ENCODE measurements at places on chromosomes 2 and 18.

DNA sequence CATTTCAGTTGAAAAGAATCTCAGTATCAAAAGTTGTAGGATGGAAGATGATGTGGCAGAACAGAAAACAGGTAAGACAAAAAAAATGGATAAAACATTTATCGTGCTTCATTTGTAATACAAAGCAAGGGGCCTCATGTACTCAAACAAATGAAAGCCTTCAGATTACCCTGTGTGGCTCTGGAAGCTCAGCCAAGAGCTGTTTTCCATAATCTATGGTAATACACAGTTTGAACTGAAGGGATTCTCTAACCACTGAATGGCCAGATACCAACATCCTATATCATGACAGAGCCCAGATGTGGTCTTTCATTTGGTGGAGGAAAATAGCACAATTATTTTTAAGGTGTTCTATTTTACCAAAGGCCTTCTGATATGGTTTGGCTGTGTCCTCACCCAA is 272.1 kb upstream of the RND3 start:
- DNase-seq = no peak

GRCh38 chr2:233853883-233854240 is 473 bp downstream of the HJURP start:
- DNase-seq = no peak

- DNase-seq = no peak
These were observed 103.1 kb upstream of the THOC1 start for GRCh38 chr18:370751-371608.

DNA sequence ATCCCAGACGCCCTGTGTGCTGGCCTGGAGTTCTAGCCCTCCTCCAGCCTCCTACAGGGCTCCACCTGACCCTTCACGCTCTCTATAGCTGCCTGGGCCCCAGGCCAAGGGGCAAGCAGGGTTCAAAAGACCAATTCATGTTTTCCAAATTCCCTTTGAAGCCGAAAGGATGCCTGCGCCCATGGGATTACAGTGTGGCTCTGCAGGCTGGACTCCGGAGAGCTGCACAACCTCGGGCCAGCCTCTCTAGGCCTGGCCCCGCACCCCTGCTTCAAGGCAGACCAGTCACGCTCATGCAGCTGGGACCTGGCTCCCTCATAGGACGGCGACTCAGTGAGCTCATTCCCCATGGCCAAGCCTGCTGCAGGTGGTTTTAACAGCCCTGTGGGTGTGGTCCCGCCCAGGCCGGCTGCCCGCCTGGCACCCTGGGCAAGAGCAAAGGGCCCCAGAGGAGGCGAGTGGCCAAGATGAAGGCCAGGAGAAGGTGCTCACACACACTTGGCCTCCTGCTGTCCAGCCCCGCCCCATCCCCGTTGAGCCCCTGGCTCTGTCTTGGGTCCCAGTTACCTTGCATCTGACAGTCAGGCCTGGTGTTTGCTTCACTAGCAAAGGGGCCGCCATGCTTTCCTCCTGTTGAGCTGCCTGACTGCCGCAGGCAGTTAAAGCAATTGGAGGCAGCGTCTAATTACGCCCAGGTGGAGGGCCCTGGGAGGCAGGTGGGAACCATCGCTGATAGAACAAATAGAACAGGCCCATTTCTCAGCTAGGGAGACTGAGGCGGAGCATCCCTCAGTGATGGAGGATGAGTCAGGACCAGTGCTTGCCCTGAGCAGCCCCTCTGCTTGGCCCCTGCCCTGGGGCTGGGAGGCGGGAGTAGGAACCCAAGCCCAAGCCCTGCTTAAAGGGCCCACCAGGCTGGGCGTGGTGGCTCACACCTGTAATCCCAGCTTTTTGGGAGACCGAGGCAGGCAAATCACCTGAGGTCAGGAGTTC is 56.9 kb downstream of the SMAD7 start:
- no peak for DNase-seq

GRCh38 chr18:50832754-50833153 is 12.9 kb upstream of the MRO start:
- DNase-seq = no peak
